ENCODE measurements at places on chromosomes 5 and 9.

GRCh38 chr5:140835622-140836510 lies 1.8 kb downstream of the PCDHA7 start:
- DNase-seq, result no peak

DNA sequence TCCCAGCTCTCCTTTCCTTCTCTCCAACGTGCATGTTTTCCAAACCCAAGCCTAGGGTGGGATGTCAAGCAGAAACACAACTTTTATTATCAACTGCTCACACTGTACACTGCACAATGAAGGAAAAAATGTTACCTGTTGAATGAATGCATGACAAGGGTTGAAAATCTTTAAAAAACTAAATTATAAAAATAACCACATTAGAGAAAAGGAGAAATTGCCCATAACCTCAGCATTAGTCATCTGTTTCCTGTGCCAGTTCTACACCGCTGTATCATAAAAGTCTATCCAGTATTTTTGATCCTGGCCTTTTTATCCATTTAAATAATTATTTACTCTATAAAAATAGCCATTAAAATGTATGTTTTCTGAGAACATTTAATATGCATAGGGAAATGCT lies 101.1 kb downstream of the APBA1 start:
- peak; percentile 24 for DNase-seq

DNA sequence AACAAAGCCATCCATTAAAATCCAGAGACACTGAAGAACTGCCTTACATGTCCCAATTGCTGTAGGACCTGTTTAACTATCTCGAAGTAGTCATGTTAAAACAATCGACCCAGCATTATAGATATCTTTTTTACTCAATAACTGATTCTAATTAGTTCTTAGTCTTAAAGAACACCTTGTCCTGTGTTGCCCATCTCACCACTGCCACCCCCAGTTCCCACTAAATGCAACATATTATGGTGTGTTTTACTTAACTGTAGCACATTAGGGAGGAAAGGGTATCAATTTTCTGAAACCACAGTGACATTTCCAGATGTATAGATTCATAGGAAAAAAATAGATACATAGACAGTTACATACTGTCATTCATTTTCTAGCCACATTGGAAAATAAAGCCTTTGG lies 221.2 kb downstream of the MEF2C start:
- DNase-seq, result no peak

DNA sequence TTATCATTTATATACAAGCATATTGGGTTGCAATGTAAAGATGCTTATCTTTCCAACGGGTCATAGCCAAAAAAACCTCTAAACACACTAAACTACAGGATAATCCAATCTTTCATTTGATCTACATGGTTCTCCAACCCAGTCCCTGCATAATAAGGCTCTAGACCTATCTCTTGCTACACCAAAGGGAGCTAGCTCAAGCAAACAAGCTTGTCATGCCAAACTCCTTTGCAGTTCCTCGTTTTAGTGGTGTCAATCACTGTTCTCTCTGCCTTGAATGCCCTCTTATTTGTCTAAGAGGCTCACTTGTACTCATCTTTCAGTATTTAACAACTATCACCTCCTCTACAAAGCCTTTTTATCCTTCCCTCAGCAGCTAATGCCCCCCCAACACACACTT lies 5.6 kb downstream of the HOMER1 start:
- no peak for DNase-seq

GRCh38 chr9:125993466-125993865 lies 246.3 kb downstream of the PBX3 start:
- DNase-seq, result no peak

DNA sequence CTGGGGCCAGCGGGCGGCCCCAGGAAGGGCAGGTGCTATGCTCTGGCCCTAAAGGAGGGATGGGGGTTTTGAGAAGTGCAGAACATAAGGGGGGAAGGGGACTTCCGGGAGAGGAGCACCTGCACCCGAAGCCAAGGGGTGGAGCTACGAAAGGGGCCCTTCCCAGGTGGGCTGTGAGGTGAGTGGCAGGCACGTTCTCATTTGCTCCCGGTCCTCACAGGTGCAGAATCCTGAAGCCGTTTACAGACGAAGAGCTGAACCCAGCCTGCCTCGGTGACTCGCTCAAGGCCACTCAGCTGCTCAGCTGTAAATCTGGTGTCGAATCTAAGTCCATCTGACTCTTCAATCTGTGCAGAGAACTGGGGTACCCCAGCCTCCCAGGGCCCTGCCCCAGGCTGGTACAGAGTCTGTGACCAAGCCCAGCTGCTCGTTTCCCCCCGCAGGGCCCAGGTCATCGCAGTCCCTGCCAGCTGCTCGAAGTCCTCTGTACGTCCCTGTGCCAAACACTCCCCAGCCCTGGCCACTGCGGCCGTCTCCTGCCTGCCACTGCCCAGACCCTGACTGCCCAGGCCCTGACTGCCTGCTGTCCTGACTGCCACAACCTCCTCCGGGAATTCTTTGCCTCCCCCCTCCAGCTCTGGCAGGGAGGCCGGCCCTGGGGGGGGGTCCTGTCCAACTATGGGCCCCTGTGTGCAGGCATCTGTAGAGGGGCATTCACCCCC lies 53.8 kb upstream of the RXRA start:
- no peak for DNase-seq

- peak; percentile 80 for DNase-seq
Measured at GRCh38 chr9:130053504-130054324, at the start of gene GPR107. GPR107 (plus strand) TSS chr9:130053906; CDS start chr9:130053933, 27 bp downstream.

GRCh38 chr9:108053555-108054061 lies 564.0 kb upstream of the KLF4 start:
- peak; percentile 33 for DNase-seq

DNA sequence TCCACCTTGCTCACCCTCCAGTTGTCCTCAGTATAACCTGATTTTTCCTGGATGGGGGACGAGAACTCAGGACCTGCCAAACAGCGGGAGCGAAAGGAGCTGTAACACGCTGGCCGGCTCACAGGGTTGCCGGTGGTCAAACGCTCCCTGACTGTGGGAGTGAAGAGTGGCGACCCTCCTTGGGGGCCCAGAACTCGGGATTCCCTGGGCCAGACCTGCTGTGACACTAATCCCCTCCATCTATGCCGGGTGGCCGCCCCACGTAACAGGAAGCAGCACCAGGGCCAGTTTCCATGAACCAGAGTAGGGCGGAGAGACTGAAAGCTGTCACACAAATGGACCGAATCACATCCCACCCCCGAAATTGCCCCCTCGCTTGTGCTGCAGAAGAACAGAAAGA lies 1809.2 kb upstream of the ACO1 start:
- no peak for DNase-seq

GRCh38 chr5:94777056-94777880 lies 158.8 kb downstream of the SLF1 start:
- no peak for DNase-seq

- DNase-seq, result peak; percentile 74
Measured at GRCh38 chr5:23419115-23419514, 88.3 kb upstream of the PRDM9 start.

DNA sequence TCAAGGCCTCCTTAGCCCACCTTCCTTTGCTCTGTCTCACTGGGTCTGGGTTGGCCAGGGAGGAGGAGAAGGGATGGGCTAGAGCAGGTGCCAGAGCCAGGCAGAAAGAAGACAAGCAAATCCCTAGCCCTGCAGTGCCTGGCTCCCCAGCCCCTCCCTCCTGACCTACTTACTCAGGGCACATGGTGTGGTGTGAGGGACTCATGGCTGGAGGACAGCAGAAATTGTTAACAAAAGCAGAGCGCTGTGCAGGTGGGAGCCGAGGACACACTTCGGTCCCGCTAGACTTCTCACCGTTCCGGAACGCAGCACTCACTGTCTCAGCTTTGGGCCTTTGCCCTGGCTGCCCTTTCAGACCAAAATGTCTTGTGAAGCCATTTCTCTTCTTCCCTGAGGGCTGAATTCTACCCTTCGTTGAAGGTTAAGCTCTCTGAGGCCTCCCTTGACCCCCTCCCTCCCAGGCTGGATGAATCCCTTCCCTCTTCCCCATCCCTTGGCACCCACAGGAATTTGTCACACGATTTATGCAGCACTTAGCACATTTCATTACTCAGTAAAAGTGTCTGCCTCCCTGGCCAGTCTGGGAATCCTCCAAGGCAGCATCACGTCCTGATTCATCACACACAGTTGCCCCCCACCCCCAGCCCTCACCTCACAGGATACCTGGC lies 263.9 kb upstream of the TRPC7 start:
- DNase-seq, result peak; percentile 89

GRCh38 chr9:107337676-107338590 lies 54.9 kb downstream of the RAD23B start:
- DNase-seq, result no peak

- DNase-seq, result peak; percentile 3
Measured at GRCh38 chr5:170056561-170057267, 49.0 kb upstream of the FOXI1 start.

GRCh38 chr9:123011380-123011779 lies 22.1 kb upstream of the GPR21 start:
- no peak for DNase-seq

GRCh38 chr9:91886414-91887076 lies 63.5 kb downstream of the ROR2 start:
- DNase-seq, result no peak

GRCh38 chr5:142263346-142263745 lies 61.5 kb downstream of the SPRY4 start:
- peak; percentile 62 for DNase-seq

GRCh38 chr9:104961238-104961637 lies 33.3 kb upstream of the ABCA1 start:
- DNase-seq, result peak; percentile 21

All from kidney tubule cell (primary cell).